ENCODE measurements at places on chromosomes 11 and 22.

GRCh38 chr11:11501546-11502262 is 120.1 kb downstream of the GALNT18 start:
- no peak for DNase-seq

DNA sequence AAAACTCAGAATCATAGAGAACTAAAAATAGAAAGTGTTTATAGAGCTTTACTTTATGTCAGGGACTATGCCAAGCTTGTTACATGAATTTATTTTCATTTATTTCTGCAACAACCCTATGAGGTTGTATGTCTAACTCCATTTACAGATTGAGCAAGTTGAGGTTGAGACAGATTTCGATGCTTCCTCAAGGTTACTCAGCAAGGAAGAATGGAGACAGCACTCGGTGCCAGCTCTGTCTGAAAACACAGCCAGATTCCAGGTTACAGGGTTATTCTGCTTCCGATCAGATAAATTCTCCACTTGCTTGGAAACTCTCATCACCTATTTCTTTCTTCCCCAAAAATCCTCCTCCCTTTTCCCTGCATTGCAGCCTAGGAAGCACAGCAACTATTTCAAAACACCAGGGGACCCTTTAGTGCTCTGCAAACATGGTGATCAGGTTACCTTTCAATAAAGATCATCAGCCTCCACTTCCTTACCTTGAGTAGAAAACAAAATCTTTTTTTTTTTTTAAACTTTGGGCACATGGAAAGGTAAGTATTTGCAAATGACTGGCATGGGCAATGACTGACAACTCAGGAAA is 7.0 kb downstream of the MMP3 start:
- DNase-seq = peak; percentile 74

- DNase-seq = no peak
These were observed 23.9 kb upstream of the TMPRSS13 start for GRCh38 chr11:117953024-117953671.

GRCh38 chr11:69183613-69184012 is 27.9 kb downstream of the SMIM38 start:
- DNase-seq = no peak

DNA sequence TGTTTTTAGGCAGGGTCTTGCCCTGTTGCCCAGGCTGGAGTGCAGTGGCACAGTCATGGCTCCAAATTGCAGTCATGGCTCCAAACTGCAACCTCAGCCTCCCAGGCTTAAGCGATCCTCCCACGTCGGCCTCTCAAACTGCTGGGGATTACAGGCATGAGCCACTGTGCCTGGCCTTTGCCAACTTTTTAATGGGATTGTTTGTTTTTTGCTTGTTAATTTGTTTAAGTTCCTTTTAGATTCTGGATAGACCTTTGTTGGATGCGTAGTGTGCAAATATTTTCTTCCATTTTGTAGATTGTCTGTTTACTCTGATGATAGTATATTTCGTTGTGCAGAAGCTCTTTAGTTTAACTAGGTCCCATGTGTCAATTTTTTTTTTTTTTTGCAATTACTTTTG is 10.0 kb upstream of the SCGB1D1 start:
- no peak for DNase-seq

DNA sequence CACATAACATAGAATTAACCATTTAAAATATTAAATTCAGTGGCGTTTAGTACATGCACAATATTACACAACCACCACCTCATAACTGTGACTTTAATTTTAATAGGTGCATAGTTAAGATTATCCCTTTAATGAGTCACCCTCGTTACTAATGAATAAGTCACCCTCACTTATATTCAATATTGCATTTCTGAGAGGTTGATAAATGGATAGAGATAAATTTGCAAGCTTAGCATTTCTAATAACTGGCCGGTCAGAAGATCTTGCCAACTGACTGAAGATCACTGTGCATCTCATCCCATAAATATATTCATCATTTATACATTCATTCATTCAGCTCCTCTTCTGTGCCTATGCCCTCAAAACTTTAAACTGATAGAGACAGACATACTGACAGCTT is 243.7 kb downstream of the TTC28 start:
- DNase-seq = no peak

GRCh38 chr11:3786781-3787428 is 10.4 kb downstream of the NUP98 start:
- DNase-seq = no peak

GRCh38 chr11:62409831-62410230 is 9.0 kb upstream of the SCGB1A1 start:
- DNase-seq = no peak

GRCh38 chr22:45576730-45577464 is 74.2 kb downstream of the FBLN1 start:
- DNase-seq = no peak

- no peak for DNase-seq
These were observed 1888.9 kb downstream of the LRRC4C start for GRCh38 chr11:39570526-39570925.

GRCh38 chr11:73576185-73576614 is 21.7 kb downstream of the FAM168A start:
- no peak for DNase-seq

GRCh38 chr11:44978961-44979331 is 28.3 kb upstream of the TP53I11 start:
- DNase-seq = no peak

GRCh38 chr11:35274909-35275785 is 136.2 kb downstream of the CD44 start:
- no peak for DNase-seq

GRCh38 chr11:20259506-20259905 is 99.2 kb upstream of the DBX1 start:
- no peak for DNase-seq

- no peak for DNase-seq
These were observed 61.8 kb downstream of the MCHR1 start for GRCh38 chr22:40741116-40741515.

- DNase-seq = peak; percentile 43
These were observed 17.6 kb downstream of the TTC12 start for GRCh38 chr11:113332023-113332422.

- peak; percentile 25 for DNase-seq
These were observed 82.8 kb upstream of the E2F8 start for GRCh38 chr11:19323502-19323901.

- DNase-seq = no peak
These were observed 23.4 kb downstream of the GTPBP1 start for GRCh38 chr22:38728871-38729796.

GRCh38 chr11:112606656-112607055 is 346.0 kb upstream of the PLET1 start:
- DNase-seq = no peak

GRCh38 chr11:96309016-96309642 is 33.9 kb downstream of the MAML2 start:
- peak; percentile 64 for DNase-seq

- no peak for DNase-seq
These were observed 138.0 kb upstream of the POU2AF2 start for GRCh38 chr11:111107501-111107900.

DNA sequence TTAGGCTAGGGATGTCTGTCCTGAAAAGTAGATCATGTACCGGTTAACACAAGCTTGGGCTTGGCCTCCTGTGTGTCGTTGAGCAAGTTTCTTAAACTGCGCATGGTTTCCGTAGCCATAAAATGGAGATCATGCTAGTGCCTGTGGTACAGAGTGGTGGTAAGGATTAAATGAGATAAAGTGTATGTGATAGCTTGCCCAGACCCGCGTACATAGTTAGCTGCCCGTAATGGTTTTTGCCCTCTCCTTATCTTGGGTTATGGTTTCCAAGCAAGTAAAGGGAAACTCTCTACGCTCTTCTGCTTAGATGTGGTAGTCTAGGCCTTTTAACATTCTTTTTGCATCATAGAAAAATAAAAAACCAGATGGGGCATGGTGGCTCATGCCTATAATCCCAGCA is 11.0 kb upstream of the PTPRJ start:
- no peak for DNase-seq

DNA sequence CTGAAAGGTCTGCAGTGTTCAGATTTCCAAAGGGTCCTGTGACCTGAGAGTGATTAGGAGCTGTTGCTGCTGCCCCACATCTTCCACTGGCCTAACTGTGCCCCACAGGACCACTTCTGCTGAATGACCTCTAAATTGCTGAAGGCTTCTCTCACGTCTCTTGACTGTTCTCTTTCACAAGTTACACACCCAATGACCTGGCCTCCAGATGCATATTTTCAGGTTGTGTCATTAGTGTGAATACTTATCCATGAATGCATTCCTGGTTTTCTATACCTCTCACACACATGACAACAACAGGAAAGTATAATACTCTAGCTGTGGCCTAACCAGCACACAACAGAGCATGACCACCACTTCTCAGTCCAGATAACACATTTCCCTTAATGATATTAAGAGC is 15.4 kb downstream of the PRR14L start:
- peak; percentile 72 for DNase-seq

GRCh38 chr11:69912161-69912910 is 93.1 kb upstream of the FGF3 start:
- DNase-seq = no peak

- DNase-seq = no peak
These were observed 1060.1 kb downstream of the NTM start for GRCh38 chr11:132430429-132431062.

- DNase-seq = peak; percentile 29
These were observed 1.6 kb upstream of the PHLDA2 start for GRCh38 chr11:2930704-2931419.

DNA sequence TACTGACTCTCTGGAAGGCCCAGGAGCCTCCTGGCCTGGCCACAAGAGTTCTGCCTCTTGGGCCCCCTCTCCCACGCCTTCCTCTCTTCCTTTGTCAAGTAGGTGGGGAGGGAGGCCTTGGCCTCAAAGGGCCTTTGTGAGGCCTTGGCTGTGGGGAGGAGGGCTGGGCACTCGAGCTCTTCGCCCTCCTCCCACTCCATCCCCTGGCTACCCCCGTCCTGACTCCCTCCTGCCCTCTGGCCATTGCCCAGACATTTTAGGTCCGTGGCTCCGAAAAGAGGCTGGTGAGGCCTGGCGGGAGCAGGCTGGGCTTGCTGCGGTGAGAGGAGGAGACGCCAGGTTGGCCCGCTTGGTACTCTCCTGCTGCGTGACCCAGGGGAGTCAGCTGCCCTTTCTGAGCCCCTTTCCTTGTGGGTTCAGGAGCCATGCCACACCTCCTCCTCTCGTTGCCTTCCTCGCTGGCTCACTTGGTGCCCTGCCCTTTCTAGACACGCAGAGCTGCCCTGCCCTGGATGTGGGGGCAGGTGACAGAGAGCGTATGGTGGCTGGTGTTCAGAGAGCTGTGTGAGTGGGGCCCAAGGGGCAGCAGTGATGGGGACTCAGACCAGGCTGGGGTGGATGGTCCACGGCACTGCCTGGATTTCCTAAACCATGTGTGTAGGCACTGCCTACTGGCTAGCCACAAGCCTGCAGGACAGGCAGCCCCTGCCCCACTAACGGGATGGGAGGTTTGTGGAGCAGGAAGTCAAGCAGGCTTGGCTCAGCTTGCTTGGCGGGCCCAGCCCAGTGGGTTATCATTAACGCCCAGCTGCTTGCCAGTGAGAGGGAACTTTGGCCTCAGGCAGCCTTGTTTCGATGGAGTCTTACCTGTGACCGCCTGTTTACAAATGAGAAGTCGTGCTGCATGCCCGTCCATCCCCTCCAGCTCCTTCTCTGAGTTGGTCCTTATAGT is 15.8 kb upstream of the OMP start:
- no peak for DNase-seq

DNA sequence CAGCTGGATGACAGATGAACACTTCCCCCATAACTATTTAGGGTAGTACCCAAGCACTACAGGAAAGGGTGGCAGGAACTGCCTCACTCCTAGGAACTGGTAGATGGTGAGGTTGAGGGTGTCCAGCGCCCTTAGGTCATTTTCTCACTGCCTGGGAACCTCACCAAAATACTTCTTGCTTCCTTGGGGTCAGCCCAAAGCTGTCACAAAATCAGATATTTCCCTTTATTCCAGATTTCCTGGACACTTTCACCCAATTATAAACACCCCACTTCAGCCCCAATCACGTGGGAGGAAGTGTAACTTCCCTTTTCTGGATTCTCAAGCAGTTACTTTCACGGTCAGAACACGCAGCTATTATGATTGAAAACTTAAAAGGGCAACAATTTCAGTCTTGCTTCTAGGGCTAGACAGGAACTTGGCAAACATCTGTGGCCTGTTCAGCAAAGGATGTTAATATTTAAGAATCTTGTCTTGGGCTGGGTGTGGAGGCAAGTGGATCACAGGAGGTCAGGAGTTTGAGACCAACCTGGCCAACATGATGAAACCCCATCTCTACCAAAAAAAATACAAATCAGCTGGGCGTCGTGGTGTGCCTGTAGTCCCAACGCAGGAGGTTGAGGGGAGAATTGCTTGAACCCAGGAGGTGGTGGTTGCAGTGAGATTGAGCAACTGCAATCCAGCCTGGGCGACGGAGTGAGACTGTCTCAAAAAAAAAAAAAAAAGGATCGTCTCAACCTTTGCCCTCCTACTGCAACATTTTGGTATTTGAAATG is 4.0 kb downstream of the FTH1 start:
- DNase-seq = peak; percentile 69

GRCh38 chr22:17872471-17872870 is 98.2 kb upstream of the BID start:
- DNase-seq = no peak

DNA sequence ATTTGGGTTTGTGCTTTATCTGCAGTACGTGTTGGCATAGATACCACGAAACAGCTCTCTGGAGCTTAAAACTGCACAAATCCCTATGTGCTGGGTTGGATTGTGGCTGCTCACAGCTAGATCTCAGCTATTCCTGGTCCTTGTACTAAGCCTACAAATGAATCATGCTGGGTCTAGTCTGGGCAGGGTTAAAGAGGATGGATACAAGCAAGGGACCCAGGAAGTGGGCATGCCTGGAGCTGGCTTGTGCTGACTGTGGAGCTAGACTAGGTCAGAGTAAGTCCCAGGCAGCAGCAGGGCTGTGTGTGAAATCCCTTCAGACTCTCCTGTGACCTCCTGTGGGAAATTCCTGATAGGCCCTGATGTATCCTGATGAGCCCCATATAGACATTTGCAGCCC is 3.9 kb upstream of the E2F8 start:
- no peak for DNase-seq

GRCh38 chr11:93512949-93513667 is 30.1 kb downstream of the SMCO4 start:
- DNase-seq = no peak
